ENCODE measurements at places on chromosomes 7 and 10.

DNA sequence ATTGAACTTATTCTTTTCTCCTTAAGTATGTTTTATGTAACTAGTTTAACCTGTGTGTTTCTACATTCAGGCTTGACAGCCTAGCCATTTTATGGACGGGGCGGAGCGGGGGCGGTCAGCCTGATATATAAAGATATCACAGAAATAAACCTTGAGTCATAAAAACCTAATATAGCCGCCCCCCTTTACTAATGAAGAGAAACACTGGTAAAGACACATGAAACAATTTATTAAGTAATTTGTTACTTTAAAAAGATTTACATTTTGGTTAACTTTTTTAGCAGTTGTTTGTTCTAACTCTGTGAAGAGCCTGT is 84.0 kb downstream of the MAPK8 start:
- DNase-seq = no peak

DNA sequence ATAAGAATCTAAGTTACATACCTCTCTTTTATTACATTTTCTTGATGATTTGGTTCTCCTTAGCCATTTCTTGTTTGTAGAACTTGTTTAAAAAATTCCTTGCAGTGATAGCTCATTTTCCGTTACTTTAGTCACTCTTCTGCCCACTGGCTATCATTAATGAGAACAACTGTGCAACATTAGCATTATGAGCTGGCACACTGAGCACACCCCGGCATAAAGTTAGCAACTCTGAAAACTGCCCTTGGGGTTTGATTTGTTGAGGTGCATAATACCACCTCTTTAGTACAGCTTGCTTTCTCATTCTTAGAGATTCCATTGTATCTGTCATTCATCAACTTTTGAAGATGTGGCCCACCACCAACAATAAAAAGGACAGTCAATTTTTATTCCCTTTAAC is 87.6 kb upstream of the ADCY1 start:
- no peak for DNase-seq

DNA sequence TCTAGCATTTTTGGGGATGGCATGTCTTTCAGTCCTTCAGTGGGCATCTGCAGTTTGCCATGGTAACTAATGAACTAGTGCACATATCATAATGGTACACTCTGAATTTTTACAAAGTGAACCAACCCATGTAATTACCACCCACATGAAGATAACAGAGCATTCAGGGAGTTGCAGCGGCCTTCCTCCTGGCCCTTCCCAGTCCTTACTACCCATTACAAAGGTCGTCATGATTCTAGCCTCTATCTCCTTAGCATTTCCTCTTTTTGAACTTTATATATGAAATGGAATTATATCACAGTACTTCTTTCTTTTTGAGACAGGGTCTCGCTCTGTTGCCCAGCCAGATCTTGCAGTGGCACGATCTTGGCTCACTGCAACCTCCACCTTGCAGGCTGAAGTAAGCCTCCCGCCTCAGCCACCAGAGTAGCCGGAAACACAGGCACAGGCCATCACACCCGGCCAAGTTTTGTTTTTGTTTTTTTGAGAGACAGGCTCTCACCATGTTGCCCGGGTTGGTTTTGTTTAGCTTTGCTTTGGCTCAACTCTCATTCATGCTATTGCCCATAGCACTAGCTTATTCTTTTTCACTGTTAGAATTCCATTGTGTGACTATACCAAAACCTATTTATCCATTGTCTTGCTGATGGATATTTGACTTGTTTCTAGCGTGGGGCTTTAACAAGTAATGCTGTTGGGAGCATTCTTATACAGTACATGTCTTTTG is 79.2 kb downstream of the APBB1IP start:
- DNase-seq = no peak

DNA sequence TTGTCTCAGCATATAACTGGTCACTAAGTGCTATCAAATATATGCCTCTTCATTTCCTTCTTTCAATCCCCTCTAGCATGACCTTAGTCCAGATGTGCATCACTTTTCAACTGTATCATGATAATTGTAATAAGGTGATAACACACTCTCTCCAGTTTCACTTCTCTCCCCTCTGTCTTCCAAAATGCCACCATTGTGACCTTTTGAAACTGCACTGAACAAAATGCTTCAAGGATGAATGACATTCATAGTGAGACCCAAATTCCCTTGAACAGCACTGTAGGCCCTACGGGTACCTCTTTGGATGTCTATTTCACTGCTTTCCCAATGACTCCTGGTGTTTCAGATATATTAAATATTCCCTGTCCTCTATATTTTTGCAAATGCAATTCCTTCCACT is 224.8 kb downstream of the DNAJB9 start:
- DNase-seq = no peak

- DNase-seq = no peak
Observed at GRCh38 chr7:128763541-128763940, 12.1 kb downstream of the OPN1SW start.

DNA sequence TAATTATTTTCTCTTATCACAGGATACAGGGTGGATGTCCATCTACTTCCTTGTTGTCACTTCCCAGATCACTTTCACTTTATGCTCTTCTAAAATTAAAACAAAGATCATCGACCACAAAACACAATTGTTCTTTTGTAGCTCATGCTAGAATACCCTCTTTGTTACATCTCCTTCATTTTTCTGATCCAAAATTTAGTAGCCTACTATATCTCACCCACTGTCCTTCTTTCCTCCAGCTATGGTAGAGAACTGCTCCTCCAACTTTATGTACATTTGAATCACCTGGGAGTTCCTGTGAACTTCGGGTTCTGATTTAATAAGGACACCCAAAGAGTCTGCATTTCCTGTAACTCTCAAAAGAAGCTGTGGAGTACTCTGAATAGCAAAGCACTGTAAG is 1.2 kb upstream of the AHR start:
- no peak for DNase-seq

GRCh38 chr10:99966306-99966705 is 43.4 kb downstream of the DNMBP start:
- DNase-seq = no peak

DNA sequence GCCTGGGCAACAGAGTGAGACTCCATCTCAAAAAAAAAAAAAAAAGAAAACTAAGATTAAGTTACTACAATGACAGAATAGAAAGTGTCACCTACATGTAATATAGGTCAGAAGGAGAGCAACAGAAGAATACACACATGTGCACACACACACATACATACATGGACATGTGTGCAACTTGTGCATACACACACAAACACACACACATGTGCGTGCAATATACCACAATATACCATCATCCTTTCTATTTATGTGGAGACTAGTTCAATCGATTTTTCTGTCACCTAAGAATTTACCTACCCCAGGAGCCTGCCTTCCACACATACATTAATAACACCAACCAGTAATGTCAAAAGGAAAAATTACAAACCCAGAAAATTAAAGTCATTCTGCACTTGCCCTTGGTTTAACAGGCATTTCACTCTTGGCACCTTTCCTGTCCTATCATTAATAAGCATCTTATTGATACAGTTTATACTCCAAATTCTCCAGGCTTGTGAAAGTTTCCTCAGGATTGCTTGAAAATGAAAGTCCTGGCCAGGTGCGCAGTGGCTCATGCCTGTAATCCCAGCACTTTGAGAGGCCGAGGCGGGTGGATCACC is 2.5 kb downstream of the PNLIPRP1 start:
- DNase-seq = no peak

DNA sequence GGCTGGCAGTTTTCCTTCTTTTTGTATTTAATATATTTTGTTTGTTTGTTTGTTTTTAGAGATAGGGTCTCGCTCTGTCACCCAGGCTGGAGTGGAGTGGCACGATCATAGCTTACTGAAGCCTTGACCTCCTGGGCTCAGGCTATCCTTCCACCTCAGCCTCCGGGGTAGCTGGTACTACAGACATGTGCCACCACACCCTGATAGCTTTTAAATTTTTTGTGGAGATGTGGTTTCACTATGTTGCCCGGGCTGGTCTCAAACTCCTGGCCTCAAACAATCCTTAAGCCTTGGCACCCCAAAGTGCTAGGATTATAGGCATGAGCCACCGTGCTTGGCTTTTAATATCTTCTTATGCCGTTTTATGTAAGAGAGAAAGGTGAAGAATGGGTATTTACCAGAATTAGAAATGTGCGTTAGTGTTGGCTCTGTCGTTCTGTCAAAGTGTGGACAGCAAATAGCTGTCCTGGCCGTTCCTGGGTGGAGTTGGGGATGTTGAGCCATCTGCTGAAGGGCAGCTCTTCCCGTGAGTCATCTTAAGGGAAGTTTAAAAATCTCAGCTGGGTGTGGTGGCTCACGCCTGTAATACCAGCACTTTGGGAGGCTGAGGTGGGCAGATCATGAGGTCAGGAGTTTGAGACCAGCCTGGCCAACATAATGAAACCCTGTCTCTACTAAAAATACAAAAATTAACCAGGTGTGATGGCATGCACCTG is 14.8 kb downstream of the OGDH start:
- no peak for DNase-seq

- DNase-seq = no peak
Observed at GRCh38 chr10:132460691-132461090, 63.7 kb downstream of the PWWP2B start.

GRCh38 chr7:137235434-137235833 is 108.1 kb downstream of the PTN start:
- no peak for DNase-seq

DNA sequence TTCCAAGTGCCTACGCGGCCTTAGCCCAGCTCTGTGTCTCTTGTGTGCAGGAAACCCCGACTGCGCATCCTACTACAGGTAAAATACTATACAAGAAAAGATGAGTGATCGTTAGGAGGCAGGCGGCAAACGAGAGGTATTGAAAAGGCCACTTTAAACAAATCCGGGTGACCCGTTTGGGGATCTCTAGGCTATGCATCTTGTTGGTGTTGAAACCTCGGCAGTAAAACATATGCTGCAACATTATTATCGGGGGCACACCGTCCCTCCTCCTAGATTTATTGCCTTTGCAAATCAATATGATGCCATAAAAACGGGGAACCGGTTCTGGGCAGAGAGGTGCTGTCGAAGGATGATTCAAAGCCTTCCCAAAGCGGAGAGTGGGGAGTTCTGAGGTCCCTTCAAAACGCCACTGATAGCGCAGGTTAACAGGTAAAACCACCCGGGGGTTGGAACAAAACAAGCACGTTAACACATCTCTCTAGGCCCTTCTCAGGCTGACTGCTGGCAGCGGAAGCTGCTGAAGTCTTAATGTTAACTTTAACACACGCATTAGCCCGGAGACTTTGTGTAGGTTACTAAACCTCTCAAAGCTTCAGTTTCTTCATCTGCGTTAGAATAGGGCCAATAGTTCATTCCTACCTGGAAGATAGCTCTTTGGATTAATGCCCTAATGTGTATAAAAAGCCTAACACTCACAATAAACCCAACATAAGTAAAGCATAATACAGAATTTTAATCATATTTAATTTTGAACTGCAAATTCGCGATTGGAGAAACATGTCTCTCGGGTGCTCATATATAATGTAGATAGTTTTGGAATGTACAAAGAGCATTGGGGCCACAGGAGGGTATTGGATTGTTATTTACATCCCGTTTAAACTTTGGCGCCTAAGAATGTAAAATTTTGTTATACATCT is 2.6 kb upstream of the TBX20 start:
- no peak for DNase-seq

DNA sequence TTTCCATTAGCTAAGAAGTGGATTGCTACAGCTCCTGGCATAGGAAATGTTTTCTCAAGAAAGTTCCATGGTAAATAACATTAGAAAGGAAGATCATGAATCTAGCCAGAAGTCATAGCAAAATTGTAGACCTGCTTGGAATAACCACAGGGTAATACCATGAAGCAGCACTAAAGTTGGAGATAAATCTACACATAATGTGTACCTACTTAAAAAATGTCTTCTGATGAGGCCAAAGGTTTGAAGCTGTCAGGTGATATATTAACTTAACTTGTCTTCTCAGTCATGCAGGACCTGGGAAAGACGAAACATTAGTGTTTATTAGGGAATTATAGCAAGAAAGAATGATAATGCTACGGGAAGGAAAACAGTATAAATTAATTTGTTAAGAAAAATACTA is 6.3 kb downstream of the CISD1 start:
- no peak for DNase-seq

DNA sequence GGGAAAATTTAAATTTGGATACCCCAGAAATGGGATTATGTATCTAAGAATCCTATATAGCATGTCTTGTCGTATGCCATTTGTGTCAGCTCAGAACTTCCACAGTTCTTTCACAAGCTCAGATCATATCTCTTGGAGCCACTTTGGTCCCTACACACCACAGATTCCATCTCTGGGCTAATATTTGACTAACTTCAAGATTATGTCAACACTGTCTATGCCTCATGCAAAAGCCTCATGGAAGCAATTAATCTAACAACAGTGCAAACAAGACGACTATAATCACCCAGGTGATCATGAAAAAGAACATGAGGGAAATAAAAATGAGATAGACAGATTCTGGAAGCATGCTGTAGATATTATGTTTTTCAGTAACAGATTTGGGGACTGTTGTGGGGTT is 189.1 kb downstream of the LRRTM3 start:
- no peak for DNase-seq

DNA sequence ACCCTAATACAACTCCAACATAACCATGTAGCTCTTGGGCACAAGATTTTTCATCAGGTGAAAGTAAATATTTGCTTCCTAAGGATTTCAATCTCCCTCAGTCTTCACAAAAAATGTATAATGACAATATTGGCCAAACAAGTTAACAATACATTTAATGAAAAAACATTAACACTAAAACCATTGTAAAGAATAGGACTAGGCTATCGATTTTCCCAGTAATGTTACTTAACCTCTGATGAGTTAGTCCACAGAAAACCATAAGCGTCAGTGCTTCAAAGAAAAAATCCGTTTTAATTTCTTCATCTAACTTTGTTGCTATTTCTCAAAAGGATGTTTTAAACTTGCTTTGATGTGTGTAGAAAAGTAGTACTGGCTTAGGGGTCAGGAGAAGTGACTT is 1.2 kb downstream of the ZNF33B start:
- no peak for DNase-seq

DNA sequence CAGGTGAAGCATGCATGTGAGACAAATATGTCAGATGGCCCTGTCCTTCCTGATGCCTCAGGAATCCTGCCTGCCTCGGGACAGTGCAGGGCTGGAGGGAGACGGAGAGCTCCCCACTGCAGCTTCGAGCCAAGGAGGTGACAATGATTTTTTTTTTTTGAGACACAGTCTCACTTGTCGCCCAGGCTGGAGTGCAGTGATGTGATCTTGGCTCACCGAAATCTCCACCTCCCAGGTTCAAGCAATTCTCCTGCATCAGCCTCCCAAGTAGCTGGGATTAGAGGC is 68.8 kb downstream of the OAT start:
- no peak for DNase-seq

DNA sequence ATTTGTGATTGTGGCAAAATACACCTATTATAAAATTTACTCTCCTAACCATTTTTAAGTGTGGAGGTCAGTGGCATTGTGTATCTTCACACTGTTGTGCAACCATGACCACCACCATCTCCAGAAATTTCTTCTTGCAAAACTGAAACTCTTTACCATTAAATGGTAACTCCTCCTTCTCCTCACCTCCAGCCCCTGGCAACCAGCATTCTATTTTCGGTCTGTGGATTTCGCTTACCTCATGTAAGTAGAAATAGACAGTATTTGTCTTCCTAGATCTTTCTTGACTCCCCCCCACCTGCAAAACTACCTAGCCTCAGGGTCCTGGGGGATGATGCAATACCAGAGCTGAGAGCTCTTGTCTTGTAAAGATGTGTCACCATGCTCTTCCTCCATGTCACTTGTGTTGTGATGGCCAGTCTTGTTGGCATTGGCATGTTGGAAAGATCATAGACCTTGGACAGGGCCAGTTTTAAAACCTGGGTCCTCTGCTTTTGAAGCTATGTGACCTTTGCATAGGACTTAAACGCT is 71.1 kb upstream of the EMX2 start:
- no peak for DNase-seq

Measured in activated CD4-positive, alpha-beta T cell treated with anti-CD3 and anti-CD28 coated beads, Interleukin-2, amount 50 U/mL, for 4 hours (primary cell).